Renal pelvis (tissue), 12 donors: ENCODE measurements at places on chromosomes 11 and 22.

DNA sequence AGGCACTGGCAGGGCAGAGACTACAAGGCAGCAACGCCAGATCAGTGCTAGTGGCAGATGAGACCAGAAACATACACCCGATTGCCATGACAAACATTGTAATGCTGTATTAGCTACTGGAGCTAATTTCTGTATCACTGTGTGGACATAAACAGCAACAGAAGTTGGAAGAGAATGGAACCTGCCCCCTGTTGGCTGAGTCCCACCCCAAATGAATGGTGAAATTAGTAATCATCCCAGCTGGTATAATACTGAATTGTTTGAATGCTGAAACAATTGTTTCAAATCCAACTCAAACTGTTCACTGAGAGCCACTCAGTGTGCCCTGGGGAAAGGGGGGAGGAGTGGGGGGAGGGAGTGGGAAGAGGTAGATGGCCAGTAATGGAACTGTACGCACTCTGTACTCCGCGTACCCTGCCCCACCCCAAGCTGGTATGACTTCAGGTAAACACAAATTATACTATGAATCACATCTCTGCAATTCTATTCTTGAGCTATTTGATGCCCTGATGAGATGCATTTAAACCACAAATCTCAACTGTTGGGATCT is 11.2 kb upstream of the BIRC3 start:
- no peak for DNase-seq

DNA sequence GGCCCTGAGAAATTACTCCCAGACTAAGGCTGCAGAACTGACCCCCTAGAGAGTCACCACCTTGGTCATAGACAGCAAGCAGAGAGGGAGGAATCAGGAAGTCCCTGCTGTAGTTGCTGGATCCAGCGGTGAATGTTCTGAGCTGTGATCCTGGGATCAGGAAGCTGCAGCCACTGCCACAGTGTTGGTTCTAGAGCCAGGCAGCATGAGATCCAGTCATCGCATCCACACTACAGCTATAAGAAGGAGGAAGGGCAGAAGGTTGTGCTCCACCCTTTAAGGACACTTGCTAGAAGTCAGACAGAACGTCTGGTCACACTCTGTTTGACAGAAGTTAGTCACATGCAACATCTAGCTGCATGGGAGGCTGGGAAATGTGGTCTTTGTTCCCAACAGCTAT is 104.7 kb upstream of the OR4B1 start:
- DNase-seq: no peak

GRCh38 chr22:24155627-24156140 is 25.6 kb upstream of the SUSD2 start:
- peak; percentile 65 for DNase-seq

DNA sequence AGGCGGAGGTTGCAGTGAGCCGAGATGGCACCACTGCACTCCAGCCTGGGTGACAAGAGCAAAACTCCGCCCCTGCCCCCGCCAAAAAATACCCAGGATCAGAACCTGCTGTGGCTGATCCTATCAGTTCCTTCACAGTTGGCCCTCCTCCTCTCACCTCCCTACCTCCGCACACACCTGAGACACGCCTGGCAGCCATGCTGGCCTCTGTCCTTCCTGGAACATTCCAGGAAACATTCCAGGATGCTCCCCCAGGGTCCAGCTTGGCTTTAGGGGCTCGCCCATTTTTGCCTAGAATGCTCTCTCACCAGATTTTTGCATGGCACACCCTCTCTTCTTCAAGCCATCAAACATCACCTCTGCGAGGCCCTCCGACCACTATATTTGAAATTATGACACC is 2.1 kb downstream of the RAPSN start:
- DNase-seq: no peak

DNA sequence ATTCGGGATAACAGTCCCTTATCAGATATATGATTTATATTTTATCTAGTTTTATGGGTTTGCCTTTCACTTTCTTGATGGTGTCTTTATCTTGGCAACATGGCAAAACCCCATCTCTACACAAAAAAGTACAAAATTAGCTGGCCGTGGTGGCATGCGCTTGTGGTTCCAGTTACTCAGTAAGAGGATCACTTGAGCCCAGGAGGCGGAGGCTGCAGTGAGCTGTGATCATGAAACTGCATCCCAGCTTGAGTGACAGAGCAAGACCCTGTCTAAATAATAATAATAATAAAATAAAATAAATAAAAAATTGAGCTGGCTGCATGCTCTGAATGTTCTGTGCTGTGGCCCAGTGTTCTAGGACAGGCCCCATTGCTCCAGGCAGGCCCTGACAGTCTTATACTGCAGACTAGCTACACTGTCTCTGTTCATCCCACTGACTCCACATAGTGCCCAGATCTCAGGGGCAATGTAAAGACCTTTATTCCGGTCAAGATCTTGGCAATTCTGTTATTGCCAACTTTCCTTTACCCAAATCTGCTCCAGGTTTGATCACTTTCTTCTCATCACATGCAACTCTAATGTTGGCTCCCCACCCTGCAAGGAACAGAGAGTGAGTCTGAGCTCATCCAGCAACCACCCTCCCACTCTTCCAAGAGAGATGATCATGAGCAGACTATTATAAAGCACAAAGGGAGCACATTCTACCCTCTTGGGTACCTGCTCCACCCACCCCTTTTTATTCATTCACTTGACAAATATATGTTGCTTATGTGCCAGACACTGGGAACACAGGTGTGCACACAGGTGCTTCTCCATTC is 8.8 kb downstream of the HSPA8 start:
- DNase-seq: no peak

DNA sequence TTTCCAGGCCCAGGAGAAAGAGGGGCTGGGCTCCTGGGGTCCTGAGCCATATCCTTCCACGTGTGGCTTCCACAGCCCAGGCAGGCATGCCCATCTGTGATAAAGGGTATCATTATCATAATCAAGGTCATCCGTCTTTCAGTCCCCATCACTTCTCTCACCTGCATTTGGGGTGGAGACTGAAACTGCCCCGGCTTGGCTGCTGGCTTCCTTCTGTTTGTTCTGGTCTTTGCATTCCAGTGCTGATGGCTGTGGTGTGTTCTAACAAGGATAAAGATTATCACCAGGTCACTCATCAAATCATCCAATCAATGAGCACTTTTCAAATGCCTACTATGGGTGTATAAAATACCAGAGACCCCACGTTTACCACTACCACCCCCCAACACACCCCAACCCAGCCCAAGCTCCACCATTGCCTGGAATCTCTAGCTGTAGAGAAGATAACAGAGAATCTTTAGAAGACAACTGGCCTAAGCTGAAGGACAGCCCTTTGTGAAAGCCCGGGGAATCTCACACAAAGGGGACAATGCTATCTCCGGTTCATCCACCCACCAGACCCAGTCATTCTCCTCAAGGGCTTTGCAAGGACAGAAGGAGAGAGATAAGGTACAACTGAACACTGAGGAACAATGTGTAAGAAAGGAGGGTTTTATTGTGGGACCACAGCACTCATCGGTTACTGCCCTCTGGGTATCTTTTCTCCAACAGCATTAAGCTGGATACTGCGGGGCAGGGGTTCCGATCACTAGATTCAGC is 54.9 kb downstream of the AHNAK start:
- DNase-seq: no peak

DNA sequence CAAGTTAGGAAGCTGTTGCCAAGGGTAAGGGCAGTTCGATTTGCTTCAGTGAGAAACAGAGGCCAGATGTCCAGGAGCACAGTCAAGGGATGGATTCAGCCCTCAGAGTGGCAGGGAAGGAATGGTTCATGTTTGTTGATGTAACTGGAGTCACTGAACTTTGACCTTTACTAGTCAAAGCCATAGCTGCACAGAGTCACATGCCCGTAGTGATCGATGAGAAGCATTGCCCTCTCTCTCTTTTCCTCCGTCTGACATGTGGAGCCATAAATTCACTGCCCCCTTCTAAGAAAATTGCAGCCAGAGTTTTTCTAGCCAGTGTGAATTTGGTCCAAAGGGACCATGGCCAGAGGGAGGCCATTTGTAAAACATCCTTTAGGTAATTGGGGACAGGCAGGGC is 124.1 kb upstream of the MTNR1B start:
- no peak for DNase-seq

DNA sequence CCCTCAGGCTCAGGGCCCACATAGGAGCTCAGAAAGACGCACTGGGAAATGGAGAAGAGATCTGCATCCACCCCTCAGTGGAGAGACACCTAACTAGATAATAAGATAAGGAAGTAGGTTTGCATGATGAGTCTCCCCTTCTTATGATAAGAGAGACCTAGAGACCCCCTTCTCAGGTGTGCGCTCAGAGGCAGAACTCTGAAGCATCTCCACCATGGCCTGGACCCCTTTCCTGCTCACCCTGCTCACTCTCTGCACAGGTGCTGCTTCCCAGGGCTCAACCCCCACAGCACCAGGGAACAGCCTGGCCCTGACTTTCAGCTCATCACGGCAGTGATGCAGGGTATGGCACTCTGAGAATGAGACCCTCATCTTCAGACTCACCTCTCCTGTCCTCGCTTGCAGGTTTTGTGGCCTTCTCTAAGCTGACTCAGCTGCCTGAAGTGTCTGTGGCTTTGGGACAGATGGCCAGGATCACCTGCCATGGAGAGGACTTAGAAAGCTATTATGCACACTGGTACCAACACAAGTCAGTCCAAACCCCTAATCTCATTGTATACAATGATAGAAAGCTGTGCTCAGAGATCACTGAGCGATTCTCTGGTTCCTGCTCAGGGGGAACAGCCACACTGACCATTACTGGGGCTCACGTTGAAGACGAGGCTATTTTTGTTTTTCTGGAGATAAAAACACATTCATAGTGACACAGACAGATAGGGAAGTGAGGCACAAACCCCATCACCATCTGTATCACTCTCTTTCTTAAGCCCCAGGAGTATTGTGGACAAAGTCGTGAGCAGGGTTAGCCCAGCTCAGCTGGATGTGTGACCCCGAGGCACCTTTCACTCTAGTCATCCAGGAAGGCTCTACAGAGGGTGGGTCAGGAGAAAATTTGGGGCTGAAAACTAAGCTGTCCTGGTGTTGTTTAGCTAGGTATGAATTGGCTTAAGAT is 29.7 kb upstream of the IGLL5 start:
- DNase-seq: no peak

DNA sequence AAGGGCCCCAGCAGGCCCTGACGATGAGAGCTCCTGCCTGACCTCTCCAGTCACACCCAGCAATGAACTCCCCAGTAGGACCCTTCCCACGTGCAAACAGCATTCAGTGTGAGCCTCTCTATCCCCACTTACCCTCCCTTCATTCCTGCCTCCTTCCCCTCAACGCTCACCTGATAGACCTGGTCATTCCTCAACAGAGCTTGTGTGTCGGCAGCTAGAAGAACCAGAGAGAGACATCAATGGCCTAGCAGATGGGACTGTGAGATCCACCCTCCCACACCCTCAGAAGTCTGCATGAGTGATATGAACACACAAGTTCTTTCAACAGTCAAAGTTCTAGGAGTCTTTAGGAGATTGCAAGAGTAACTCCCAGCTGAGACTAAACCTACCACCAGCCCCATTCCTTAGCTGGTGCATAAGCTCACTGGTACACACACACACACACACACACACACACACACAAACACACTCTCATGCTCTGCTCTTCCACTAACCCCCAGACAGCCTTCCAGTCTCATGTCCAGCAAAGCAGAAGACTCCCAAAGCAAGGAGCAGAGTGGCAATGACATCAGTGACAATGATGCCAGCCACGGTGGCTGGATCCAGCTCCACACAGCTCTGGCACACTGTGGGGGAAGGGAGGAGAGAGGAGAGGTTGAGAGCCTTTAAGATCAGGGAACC is 3.1 kb downstream of the CD3D start:
- DNase-seq: no peak

DNA sequence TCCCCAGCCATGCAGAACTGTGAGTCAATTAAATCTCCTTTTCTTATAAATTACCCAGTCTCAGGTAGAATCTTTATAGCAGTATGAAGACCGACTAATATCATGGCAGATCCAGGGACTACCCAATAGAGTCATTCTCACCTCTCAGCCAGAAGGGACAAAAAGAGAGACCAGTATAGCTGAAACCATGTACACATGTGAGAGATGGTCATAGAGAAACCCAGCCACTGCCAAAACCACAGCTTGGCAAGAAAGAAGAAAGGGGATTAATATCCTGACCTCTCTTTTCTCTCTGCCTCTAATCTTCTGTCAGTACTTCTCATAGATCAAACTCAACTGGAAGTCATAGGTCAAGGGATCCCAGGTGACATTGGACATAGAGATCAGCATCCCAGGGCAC is 109.8 kb downstream of the CCDC34 start:
- no peak for DNase-seq

DNA sequence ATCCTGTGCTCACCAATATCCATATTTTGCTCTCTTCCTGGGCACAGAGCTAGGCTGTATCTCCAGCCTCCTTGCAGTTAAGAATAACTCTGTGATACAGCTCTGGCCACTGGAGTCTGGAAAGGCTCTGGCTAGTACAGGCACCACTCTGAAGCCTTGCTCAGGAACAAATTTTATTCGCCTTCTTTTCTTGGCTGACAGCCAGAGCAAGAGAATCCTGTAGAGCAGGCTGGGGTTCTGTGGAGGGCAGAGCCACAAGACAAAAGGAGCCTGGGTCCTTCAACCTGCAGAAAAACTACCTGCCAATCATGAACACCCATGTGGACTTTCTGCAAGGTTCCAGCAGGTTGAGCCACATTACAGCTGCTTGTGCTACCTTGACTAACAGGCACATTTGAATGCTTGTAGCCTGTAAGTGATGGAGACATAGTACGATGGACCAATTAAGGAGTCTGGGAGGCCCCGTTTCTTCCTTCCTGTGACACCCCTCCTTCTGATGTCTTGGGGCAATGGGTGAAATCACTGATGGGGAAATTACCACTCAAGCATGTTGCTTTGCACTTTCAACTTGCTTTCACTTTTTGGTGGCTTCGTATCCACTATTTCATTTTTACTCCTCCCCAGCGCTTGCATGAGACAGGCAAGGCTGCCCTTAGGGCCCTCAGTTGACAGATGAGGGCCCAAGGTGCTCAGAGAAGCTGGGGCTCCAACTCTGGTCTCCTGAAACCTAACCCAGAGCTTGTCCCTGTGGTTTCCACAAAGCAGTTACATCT is 267.2 kb upstream of the SYN3 start:
- no peak for DNase-seq

GRCh38 chr11:118291477-118292135 is 12.9 kb upstream of the CD3E start:
- DNase-seq: no peak

GRCh38 chr11:117620086-117620485 is 176.9 kb downstream of the DSCAML1 start:
- no peak for DNase-seq

- DNase-seq: no peak
These were observed 398.8 kb upstream of the RAG2 start for GRCh38 chr11:36996795-36997194.

GRCh38 chr11:75576017-75576416 is 14.0 kb downstream of the SERPINH1 start:
- DNase-seq: no peak

GRCh38 chr22:17314487-17314886 is 54.8 kb upstream of the CECR2 start:
- no peak for DNase-seq
